ENCODE measurements at places on chromosomes 1 and 21.
A peak's percentile ranks its signal among the peaks of the same experiment; 100 is the strongest.

GRCh38 chr21:44262338-44263056, 800 bp upstream of the DNMT3L start:
- DNase-seq: no peak

- DNase-seq: no peak
These were observed 62.0 kb downstream of the KCNK1 start for GRCh38 chr1:233675893-233676292.

GRCh38 chr1:82073071-82073470, 272.3 kb downstream of the ADGRL2 start:
- DNase-seq: no peak

- DNase-seq: no peak
These were observed 33.3 kb downstream of the TIAM1 start for GRCh38 chr21:31310750-31311149.

DNA sequence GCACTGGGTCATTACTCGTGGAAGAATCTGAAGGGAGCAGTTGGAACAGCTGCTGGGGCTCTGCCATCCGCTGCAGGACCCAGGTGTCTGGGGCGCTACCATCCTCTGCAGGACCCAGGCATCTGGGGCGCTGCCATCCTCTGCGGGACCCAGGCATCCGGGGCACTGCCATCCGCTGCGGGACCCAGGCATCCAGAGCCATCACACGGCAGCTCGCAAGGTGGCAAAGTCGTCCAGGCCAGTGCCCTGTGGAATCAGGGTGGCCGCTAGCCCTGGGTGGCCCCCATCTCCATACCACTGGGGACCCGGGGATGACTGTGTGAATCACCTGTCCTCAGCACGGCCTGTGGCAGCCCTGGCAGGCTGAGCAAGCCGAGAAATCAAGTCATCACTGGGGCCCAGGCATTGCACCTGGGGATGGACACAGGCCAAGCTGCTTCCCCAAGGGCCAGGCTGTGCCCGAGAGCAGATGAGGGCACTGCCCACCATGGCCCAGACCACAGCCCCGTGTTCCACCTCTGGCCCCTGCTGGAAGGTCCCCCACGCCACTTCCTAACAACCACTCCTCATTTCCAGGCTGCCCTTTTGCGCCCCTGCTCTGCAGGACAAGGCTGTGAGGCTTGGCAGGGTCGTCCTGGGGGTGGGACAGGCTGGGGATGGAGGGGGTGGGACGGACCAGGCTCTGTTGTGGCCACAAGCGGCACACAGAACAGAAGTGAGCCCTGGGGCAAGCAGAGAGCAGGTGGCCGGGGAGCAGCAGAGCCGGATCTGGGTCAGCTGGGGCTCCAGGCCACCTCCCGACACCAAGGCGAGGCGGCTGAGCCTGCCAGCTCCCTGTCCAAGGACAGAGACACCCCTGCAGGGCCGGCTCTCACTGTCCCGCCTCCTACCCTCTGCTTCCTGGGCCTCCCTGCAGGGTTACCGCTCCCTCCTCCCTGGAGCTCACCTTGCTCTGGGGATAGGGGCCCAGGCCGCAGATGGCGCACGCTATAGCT, 12.7 kb downstream of the GABRD start:
- DNase-seq: no peak

DNA sequence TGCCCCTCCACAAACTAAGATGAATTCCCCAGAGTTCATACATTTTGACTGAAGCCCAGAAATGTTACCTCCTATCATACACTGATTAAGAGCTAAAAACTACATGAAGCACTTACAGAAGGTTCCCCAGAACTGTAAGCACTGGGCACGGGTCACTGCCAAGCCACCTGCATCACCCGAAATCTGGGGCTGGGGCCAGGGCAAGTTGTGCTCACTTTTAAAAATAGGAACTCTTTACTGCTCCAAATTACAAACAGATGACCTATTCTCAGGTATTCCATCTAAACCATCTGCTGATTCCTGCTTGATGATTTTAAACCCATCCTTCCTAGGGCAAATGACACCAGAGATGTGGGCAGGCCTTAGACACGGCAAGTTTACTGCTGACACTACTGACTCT, 4.8 kb downstream of the SETD4 start:
- no peak for DNase-seq

DNA sequence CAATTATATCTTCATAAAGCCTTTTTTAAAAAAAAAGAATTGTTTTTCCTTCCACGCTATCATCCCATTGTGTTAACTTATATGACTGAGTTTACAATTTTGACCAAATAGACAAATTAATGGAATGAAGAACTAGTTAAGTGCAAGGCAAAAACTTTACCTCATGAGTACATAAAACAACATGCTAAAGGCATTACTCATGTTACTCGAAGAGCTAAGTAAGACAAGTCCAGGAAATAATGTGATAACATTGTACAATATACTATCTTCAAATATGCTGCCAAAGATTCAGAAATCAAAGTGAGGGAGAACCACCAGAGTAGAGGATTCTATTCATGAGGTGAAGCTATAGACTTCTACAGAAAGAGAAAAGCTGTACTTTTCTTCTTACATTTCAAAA, 24.2 kb upstream of the DYNLT5 start:
- no peak for DNase-seq

DNA sequence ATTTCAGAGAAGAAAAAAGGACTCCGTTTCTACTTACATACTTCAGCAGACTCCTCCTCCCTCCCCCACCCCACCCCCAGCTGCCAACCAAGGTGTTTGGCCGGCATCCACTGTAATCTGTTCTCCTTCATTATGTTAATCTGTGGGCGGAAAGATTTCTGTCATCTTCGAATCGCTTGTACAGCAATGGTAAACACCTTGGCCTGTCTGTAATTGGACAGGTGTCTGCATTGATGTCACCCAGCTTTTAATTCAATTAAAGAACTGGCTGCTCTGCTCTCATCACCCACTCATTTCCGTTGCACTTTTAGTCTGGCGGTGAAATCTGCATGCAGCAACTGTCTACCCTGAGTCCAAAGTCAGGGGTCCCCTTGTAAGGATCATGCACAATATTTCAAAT, 368.6 kb downstream of the USH2A start:
- DNase-seq: no peak

- DNase-seq: no peak
These were observed 44.0 kb downstream of the ZSCAN20 start for GRCh38 chr1:33516428-33516827.

GRCh38 chr1:244576259-244576892, 76.5 kb upstream of the DESI2 start:
- no peak for DNase-seq

GRCh38 chr1:46084553-46085451, 47.6 kb downstream of the PIK3R3 start:
- DNase-seq: no peak

GRCh38 chr1:167819849-167820683, 93.9 kb downstream of the ADCY10 start:
- DNase-seq: peak; percentile 28

DNA sequence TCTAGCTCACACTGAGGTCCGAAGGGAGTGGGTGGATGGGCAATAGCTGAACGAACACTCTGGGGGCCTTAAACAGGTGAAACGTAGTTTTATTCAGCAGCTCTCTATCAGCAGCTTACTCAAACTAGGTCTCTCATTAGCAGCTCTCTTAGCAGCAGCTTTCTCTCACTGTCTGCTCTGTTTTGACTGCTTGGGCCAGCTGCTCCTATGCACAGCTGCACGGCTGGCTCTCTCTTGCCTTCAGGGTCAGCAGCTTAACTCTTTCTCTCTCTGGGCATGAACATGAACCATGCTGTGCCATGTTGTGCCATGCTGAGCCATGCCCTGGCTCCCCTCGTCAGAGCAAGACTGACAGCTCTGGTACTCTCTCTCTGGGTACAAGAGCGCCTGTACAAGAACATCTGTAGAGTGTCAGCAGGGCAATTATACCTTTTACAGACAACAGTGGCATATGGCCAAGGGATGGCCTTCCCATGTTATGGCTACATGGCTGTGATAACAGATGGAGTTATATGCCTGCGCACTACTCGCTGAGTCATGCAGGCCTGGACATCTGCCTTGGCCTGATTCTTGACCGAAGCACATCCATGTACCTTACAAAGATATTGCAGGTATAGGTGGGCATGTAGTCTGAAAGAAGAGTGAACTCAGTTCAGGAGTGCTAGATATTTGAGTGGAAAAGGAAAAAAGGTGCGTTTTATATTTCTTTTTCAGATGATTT, 152.4 kb downstream of the LEPR start:
- DNase-seq: no peak

- DNase-seq: peak; percentile 61
These were observed 28.4 kb downstream of the ACP6 start for GRCh38 chr1:147641695-147642592.

DNA sequence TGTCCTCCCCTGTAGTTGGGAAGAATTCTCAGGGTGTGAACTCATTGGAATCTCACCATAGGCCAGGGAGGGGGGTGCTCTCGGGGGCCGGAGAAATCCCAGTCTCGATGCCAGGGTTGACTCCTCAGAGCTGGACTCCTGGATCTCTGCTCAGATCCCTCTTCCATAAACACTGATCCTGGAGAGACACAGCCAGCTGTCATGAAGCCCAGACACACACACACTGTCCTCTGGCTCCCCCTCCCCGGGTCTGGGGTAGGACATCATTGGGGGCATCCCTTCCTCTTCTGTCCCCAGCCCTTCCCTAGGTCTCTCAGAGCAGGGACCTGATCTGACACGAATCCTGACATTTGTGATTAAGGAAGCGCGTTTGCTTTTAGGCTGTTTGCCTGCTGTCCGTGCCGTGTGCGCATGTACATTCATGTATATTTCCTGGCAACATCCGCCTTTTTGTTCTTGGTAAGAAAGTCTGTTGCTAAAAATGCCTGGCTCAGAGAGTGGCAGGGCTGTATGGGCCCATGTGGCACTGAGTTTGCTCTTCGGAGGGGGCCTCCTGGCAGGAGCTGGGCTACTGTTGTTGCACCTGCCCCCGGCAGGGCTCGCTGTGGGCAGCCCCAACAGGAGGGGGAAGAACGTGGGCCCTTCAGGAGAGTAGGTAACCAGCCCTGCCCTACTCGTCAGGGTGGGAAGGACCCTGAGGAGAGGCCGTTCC, 45.4 kb upstream of the SELENON start:
- DNase-seq: no peak
